ENCODE measurements at places on chromosomes 16 and 17.

GRCh38 chr16:53876811-53877210 is 172.9 kb downstream of the FTO start:
- DNase-seq, result no peak

DNA sequence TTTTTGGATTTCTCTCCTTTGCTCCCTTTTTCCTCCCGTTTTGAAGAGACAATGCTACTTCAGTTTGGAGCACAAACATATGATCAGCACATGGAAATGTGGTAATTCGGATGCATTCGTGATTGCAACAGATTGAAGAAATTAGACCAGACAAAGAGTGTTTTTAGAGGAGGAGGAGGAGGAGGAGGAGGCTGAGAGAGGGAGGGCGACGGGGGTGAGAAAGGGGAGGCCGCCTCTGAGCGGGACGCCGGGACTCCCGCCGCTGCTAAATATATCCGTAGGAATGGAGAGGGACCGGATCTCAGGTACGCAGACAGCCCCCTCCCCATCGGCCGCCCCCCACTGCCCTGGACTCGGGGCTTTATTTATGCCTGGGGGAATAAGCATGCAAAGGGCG is 179.3 kb downstream of the SEC14L1 start:
- DNase-seq, result peak; percentile 79

DNA sequence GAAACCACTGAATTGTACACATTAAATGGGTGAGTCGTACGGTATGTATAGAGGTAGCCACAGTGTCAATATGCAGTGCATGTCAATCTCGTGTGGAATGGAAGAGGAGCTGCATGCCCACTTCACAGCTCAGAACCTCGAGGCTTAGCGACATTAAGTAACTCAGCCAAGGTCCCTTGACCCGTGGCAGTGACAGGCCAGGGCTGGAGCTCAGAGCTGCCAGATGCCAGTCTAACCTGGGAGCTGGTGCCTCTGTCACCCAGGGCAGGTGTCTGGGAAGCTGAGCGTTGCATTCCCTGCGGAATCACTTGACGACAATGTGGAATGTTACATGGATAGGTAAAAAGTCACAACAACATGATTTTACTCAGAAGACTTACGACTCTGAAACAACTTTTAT is 298.1 kb downstream of the FOXL1 start:
- DNase-seq, result no peak

DNA sequence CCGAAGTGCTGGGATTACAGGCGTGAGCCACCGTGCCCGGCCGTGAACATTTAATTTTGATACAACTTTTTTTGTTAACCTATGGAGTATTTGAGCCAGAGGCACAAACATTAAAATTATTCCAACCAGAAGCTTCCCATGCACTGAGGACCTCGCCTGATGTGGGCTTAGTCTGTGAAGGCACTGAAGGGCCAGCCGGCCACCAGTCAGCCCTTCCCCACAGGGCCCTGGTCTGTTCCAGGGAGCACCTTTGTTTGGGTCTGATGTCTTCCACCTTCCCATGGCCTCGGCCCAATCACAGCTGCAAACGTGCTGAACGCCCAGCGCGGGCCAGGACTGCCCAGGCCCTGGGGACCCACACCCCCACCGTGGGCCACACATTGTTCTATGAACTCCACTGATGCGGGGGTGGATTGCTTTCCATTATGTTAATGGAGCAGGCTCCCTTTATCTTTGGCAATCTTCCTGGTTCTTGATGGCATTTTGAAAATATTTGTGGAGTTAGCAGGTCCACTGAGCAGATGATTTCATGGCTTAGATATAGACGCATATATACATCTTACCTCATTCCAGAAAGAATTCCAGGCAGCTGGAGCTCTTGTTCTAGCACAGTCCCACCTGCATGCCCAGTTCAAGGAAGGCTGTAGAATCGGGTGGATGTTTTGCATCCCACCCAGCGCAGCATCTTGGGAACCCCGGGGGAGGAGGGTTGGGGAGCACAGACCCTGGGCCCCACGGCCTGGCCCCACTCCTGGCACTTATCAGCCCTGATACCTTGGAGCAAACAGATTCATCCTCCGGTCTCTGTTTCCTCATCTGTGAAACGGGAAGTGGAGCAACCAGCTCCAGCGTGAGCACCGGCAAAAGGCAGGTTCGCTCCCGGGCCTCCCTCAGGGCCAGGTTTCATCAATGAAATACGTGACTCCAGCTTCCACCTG is 14.5 kb downstream of the SPIRE2 start:
- DNase-seq, result no peak

- DNase-seq, result peak; percentile 67
Observed at GRCh38 chr17:9899280-9900043, 5.6 kb downstream of the RCVRN start.

DNA sequence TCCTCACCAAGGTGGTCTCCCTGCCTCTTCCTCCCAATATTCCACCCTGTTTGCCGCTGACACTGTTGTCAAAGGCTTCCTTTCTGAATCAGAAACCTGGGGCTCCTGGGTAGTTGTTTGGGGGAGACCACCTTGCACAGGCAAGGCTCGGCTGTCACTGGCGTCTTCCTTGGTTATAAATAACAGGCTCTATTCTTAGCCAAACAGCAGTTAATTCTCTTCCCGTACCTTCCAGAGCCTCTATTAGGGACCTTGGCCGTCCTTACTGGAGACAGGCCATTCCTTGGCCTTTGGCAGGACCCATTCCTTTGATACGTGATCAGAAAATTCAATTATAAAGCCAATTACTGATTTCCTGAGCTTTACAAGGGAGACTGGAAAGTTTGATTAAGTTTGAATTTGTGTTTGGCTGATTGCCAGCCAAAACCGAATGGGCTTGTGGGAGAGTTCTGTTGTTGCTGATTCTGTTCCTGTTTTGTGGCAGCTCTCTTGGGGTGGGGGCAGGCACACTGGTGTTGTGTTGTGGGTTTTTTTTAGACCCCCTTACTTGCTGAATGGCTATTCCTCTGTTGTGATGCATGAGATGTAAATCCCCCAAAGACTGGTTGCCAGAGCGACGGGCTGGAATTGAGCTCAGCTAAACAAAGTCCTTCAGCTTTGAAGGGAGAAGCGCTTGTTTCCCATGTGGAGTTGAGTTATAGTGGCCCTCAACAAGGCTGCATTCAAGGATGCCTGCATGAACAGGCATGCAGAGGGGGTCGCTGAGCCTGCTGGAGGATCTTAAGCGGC is 104.6 kb downstream of the GNAO1 start:
- DNase-seq, result no peak

GRCh38 chr16:12917246-12917645 is 15.8 kb downstream of the SHISA9 start:
- no peak for DNase-seq

DNA sequence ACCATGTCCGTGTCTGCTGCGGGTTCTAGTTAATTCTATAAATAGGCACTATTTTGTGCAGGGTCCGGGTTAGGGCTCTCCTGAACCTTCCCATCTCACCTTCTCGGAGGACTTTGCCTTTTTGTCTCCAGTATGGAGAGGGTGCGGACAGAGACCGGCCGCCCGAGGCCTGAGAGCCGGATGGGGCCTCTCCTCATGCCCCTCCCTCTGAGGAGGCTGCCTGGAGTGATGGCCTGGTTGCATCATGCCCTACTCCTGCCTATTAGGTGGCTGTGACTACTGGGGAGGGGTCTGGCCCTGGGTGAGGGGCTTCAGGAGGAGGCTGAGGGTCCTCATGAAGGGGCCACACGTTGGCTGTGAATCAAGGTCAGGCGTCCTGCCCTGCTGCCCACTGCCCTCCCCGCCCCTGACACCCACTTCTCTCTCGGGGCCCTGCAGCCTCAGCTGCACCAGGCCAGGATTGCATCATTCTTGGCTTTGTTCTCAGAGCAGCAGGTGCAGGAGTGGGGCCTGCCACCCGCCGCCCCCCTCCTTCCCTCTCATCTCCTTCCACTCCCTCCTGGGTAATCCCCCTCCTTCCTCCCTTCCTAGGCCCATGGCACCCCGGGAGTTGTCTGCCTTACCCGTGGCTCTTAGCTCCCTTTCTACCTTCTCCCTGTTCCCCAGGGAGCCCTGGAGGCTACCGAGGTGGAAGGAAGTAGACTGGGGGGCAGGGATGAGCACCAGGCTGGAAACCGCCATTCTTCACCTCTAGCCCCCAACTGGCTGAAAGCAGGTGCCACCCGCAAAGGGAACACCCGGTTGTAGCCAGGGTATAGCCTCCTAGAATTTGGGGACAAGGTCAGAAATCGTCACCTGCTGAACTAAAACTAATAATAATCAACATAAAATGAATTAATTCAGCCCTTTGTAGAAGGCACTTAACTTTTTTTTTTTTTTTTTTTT is 12.7 kb upstream of the ARHGAP23 start:
- no peak for DNase-seq

DNA sequence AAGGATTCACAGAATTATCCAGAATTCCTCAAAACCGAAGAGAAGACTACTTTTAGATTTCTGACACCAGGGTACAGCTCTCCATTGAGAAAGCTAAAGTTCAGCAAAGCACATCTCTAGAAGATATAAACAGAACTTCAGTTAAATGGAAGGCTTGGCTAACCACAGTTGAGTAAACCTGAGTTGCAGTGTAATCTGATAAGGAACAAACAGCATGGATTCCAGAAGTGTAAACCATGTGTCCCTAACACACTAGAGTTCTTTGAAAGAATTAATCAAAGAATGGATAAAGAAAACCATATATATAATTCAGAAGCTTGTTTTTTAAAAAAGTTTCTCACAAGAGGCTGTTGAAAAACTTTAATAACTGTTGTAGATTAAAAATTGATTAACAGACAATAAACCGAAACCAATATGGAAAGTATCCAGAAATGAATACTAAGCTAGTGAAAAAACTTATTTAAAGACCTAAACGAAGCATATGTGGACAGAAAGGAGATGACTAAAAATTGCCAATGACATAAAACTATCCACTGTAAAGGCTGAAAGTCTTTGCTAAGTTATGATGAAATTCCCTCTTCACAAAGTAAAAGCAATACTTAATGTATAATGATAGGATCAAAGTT is 4.3 kb downstream of the RNF43 start:
- DNase-seq, result no peak

GRCh38 chr16:6218855-6219254 is 1113.8 kb upstream of the RBFOX1 start:
- no peak for DNase-seq

- no peak for DNase-seq
Observed at GRCh38 chr16:4142268-4142667, 26.0 kb upstream of the ADCY9 start.

DNA sequence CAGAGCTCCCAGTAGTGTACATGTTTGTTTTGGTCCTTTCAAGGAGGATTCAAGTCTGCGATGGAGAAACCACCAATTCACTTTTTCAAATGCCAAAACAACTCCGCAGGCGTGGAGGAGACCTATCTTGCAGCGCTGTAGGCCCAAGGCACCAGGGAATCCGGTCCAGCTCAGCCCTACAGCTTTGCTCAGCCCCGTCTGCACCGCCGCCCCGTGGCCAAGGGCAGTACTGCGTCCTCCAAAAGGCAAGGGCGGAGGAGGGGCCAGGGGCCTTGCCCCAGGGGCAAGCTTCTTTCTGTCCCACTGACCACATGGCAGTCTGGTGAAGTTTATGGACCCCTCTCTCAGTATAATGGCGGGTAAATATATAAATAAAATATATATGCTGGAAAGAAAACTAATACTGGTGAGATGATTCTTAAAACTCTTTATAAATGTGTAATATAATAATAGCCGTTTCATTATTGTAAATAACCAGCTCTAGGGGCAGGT is 709 bp upstream of the CD300LG start:
- peak; percentile 90 for DNase-seq

- DNase-seq, result no peak
Observed at GRCh38 chr16:86581458-86581857, 3.1 kb downstream of the FOXL1 start.

GRCh38 chr17:59361386-59361785 is 29.9 kb downstream of the YPEL2 start:
- DNase-seq, result no peak
